ENCODE measurements at places on chromosomes 16 and 17.

- DNase-seq, result no peak
Observed at GRCh38 chr17:31787857-31788570, 71.0 kb downstream of the COPRS start.

DNA sequence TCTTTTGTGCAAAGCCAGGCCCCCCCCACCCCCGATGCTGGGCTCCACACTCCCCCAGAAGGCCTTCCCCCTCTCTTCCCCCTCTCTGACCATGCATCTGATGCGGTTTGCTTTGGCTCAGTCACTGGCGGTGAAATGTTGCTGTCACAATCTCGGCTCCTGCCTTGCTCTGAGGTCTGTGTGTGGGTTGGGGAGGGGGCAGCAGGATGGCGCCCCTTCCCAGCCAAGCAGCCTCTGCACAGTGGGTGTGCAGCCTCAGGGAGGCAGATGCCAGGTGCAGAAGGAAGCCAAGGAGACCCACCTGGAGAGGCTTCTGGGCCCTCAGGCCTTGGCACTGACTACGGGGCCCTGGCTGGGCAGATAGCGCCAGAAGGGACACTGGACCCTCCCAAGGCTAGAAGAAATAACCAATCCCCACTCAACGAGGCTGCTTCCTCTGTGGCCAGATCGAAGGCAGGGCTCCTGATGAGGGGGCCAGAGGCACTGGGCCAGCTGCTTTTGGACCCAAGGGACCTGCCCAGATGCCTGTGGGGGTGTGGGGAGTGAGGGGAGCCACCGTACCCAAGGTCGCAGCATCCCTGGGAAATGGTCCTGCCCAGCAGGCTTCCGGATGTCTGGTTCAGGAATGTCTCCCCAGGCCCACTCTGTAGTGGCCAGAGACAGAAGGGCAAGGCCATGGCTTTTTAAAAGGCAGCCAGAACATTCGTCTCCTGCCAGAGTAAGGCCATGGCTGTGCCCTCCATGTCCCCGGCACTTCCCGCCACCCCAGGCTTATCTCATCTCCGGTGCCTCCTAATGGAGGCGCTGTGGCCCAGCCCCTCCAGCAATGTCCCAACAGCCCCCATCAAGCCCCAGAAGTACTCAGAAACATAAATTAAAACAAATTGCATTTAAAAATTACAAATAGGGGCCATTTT is 43.4 kb upstream of the SLC38A10 start:
- no peak for DNase-seq

DNA sequence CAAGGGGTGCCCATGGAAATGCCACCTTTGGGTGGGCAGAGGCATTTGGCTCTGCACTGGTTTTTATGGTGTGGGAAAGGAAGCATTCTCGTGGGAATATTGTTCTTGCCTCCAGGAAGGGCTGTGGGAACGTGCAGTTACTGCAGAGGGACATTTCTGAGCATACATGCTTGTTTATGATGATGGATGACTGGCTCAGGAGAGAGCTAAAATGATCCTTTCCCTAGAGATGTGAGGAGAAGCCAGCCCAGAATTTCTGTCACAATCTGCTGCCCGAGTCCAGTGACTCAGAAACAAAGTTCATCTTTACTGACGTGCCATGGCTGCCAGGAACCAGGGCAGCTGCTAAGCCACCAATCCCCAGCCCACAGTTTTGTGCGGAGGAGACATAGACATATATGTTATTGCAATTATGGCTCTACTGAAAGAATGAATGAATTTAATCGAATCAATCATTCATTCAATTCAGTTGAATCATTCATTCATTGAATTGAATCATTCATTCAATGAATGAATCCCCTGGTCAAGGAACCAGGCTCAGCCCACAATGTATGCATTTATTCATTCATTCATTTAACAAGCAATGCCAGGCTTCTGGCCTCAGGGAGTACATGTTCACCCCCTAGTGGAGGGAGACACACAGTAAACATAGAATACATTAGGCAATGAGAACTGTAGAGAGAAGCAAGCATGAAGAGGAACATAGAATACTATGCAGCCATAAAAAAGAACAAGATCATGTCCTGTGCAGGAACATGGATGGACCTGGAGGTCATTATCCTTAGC is 414.4 kb upstream of the HSBP1 start:
- DNase-seq, result no peak

GRCh38 chr16:81956213-81956948 is 54.9 kb downstream of the SDR42E1 start:
- DNase-seq, result no peak

GRCh38 chr16:61792194-61792909 is 243.9 kb downstream of the CDH8 start:
- no peak for DNase-seq

GRCh38 chr17:27404676-27405075 is 51.6 kb upstream of the KSR1 start:
- no peak for DNase-seq

DNA sequence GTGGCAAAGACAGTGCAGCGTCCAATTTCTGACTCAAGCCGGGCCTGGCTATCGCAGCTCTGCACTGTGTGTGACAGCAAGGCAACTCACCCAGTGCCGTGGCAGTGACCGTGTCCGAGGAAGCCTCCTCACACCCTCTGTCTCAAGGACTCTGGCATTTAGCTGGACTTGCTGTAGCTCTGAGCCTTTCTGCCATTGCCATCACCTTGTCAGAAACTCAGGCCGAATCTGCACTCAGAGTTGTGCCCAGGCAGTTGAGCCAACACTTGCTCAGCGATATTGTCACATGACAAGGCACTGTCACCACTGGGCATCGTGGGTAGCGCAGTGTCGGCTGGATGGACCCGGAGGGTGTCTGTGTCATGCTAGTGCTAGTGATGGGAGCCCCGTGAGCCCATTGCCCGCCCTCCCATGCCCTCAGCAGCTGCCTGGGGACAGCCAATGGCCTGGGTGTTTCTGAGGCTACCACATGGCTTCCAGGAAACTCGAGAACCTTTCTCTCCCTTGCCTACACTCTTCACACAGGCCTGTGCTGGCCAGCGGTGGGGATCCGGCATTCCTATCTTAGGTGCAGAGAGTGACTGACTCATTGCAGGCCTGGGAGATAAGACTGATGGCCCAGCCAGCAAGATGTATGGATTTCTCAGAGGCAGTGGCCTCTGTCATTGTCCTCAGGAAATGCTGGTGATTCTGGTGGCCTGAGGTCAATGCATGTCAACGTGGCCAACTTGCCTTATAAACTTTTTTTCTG is 22.1 kb upstream of the STH start:
- DNase-seq, result no peak

- no peak for DNase-seq
Observed at GRCh38 chr16:89924925-89925307, 1.8 kb downstream of the TUBB3 start.

DNA sequence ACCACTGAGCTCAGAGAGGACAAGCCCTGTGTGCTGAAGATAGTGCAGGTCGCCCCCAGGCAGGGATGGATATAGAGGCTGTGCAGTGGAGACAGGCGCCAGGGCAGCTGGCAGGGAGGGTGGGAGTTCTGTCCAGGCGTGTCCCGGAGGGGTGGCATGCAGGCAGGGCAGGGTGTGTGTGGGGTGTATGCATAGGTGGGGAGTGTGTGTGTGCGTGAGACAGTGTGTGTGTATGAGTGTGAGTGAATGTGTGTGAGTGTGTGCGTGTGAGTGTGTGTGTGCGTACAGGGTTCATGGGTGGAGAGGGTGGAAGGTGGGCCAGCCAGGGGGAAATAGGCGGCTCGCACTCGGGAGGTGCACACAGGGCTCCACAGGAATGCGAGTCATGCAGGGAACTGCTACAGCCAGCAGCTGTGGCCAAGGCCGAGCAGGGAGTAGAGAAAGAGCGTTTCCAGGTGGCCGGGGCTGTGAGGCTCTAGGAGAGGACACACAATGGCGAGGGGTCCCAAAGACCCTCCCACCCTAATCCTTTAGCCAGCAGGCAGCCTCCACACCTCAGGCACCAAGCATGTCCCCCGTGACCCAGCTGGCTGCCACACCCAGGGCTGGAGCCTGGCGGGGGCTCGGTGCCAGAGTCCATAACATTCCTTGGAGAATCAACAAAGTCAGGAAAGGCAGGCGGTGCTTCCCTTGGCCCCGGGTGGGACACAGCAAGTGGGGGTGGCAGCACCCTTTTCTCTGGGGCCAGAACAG is 4.6 kb downstream of the PLCD3 start:
- no peak for DNase-seq

- DNase-seq, result no peak
Observed at GRCh38 chr16:85936816-85937215, 37.9 kb downstream of the IRF8 start.

DNA sequence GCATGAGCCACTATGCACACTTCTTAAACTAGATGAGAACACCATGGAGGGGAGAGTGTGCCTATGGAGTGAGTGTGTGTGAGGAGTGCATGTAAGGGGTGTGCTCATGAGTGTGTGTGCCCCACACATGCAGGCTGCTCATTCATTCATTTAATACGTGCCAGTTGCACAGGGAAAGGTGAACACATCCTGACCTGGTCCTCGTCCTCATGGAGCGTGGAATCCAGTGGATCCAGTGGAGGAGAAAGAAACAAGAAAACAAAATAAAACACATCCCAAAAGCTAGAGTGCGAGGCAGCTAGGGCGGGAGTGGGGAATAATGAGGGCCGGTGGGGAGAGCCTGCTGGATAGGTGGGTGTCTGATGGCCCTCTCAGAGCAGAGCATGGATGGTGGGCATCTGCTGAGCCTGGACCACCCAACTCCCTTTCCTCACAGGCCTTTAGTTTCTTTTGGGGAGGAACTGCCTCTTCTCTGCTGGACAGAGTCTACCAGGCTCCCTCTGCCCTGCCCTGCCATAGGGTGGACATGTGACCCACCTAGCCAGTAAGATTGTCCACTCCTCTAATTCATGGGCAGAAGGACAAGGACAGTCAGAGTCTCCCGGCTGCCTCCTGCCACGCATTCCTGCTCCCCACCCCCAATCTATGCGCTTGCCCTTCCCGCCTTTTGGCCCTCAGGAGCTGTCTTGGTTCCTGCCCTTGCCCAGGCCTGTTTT is 204.3 kb downstream of the RAB11FIP4 start:
- no peak for DNase-seq

DNA sequence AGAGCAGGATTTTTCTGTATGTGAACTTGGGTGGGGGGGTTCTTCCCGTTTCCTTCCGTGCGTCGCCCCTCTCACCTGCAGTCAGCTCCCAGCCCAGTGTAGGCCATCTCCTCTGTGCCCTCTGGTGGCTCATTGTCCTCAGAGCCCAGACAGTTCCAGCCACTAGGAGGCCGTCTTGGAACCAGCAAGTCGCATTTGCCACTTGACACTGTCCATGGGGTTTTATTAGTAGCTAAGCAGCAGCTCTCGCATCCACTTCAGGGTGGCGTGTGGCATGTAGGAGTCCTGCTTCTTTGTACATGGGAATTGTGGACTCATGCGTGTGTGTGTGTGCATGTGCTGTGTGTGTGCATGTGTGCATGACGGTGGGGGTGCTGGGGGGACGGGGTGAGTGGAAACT is 74.0 kb downstream of the SEC14L1 start:
- no peak for DNase-seq

DNA sequence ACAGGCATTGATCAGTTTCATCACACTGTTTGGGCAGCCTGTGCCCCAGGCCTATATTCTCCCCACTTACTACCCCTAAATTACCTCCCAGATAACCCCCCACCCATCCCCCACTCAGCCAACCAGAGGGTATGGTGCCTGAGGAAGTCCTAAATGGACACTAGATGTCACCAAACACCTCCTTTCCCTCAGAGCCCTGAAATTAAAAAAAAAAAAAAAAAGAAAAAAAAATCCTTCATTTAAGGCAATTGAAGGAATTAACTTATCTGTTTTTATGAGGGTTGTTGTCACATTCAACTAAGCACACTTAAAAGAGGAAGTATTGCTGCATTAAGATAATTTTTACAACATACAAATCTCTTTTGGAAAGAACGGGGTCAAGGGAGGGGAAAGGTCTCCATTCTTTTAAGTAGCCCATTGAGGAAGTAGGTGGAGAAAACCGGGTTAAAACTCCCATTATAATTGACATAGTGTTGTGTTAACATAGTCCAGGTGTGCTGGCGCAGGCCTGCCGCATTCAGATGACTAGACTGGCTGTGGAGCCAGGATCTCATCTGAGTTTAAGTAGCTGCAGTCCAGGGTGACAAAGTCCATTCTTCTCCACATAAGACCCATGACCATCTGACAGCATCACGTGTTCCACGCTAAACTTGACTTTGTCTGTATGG is 46.3 kb downstream of the SNX11 start:
- DNase-seq, result no peak

- DNase-seq, result peak; percentile 65
Observed at GRCh38 chr16:31507929-31508705, at the start of gene RUSF1. RUSF1 (minus strand) TSS chr16:31508391; CDS start chr16:31508373, 18 bp downstream.

DNA sequence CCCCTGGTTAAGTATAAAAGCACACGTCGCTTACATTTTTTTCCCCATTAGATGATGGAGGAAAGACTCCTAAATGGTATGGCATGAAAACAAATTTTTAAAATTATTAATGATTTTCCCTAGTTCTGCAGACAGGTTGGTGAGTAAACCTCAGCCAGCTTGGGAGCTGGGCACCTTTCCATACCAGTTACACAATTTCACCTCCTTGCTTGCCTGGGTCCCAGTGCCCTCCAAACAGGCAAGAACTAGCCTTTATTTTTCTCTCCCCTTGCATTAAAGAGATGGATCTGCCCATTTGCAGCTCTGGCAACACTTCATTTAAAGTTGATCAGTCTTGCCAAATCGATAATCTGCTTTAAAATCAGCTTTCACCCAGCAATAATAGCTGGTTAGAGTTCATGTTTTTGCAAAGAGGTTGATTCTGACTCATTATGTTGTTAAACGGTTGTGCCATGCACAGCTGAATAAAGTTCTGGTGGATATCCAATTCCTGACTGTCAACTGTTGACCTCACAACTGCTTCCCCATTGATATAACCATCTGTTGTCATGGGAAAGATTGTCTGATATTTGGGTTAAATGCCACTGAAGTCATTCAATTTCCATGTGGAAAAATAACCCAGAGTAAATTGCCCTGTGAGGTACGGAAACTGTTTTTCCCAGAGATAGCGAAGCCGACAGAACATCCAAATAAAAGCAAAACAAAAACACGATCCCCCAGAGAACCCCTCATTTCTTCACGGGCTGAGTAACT is 1.3 kb downstream of the C17orf58 start:
- DNase-seq, result no peak

GRCh38 chr17:72053036-72053435 is 67.8 kb upstream of the SOX9 start:
- DNase-seq, result no peak

DNA sequence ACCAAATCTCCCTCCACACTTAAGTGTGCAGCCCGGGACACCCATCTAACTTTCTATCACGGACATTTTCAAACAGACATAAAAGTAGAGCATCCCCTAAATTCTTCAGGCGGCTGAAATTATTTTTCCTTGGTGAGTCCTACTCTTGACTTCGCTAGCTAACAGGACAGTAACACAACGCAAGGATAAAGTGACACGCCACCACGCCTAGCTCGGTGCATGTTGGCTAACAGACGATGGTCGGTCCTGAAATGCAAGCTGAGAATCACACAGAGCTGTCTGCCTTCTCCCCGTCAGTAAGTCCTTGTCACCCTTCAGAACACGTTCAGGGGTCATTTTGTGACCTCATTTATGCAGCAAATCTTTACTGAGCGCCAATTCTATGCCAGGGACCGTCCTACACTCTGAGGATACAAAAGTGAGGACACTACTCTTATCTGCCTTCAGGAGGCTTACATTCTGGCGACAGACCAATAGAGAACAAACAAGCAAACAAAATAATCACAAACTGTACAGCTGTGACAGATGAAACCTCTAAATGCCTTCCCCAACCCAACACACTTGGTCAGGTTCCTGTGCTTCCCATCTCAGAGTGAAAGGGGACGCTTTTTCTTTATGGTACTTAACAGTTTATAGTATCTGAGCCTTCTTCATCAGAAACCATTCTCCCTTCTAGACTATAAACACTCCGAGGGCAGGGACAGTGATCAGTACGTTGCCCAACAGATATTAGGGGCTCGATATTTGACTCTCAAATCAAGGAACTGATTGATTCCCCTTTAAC is 1.3 kb downstream of the NTAN1 start:
- no peak for DNase-seq

GRCh38 chr16:8634991-8635736 is 13.7 kb downstream of the METTL22 start:
- no peak for DNase-seq
